ENCODE measurements at places on chromosomes 4 and X.

DNA sequence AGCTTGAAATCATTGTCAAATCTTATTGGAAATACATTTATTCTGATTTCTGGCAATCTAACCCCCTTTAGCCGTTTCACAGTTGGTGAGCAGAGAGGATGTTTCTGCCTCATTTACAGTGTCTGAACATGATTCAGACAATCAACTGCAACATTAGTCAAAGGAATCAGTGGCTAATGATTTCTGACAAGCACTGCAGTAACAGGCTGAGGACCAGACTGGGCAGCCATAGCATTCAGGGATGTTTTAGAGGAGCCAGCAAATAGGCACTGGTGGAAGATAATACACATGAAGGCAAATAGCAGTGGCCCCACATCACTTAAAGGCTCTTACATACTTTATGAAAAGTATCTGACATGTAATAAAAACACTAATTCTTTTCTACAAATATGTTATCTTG lies 102.8 kb downstream of the TTC29 start:
- DNase-seq: no peak

DNA sequence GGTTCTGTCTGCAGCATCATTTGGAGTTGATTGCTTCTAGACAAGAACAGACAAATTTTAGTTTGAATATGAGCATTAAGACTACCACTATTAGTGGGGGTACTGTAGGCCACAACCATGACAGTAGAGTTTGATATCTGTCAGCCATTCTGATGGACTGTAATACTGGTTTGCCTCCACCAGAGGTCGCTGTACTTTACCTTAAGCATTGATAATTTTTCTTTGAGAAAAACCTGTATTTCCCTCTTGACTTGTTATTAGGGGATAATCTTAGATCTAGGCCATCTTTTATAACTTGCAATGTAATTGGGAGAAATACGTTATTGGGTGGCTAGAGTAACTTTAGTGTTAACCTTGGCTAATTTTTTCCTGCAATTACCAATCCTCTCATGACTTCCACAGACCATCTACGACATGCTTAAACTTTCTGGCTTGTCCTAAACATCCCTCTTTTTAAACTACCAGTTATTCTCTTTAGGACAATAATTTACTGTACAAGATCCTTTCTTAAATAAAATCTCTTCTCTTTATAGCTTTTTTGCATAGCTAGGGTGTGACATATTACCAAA lies 562.4 kb downstream of the MAGEB5 start:
- no peak for DNase-seq

GRCh38 chrX:110412971-110413726 lies 54.5 kb downstream of the RTL9 start:
- peak; percentile 52 for DNase-seq

- no peak for DNase-seq
Observed at GRCh38 chrX:142593361-142593862, 388.3 kb upstream of the MAGEC2 start.

GRCh38 chr4:143514169-143514495 lies 630 bp downstream of the SMARCA5 start:
- no peak for DNase-seq

DNA sequence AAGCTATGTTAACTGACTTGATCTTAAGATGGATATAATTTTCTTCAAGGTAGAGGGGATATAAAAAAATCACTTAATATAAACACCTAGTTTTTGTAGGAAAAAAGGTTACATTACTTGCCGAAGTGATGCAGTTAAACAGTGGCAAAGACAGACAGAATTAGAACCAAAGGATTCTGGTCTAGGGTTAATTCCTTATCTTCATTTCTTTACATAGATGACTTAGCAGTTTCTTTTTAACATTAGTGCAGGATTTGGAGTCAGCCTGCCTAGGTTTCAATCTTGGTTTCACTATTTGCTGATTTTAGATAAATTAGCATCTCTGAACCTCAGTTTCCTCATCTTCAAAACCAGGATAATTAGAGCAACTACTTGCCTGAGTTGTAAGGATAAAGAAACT lies 14.3 kb downstream of the ZAR1 start:
- no peak for DNase-seq

- no peak for DNase-seq
Observed at GRCh38 chrX:15679246-15679645, 14.6 kb upstream of the CLTRN start.

DNA sequence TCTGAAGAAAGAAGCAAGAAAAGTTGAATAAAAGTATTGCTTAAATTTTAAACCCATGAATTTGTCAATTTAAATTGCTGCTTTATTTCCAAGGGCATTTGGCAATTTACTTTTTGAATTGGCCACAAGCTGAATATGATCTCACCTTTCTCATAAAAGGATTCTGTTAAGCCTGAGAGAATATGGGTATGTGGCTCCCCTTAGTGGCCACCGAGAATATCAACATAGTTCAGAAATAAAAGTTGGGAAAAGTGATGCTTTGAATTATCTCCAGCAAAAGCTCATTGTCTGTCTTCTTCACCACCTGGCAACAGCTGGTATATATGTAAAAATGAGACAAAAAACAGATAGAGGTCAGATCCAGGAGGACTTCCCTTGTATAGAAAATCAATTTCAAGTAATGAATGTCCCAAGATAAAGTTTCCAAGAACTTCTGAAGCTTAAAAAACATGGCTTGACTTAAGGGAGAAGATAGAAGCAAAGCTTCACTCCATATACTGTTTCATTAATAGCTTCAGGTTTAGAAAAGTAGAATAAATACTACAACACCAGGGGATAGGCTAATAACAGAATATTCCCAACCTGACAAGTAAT lies 290.7 kb upstream of the FAM241A start:
- DNase-seq: no peak

DNA sequence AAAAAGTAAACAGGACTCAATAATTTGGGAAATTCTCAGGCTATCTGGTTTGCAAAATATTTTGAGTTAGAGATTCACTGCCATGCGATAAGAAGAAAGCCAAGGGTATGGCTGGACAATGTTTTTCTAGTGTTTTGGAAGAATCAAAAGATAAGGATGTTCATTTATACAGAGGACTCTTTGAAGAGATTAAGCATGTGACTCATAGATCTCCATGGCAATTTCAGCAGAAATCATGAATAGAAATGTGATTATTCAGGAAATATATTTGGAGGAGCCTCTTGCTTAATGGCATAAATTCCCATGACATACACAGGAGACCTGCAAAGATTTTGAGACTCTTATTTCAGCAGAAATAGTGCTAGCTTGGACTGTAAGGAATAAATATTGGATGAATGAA lies 16.7 kb upstream of the FRAS1 start:
- no peak for DNase-seq

DNA sequence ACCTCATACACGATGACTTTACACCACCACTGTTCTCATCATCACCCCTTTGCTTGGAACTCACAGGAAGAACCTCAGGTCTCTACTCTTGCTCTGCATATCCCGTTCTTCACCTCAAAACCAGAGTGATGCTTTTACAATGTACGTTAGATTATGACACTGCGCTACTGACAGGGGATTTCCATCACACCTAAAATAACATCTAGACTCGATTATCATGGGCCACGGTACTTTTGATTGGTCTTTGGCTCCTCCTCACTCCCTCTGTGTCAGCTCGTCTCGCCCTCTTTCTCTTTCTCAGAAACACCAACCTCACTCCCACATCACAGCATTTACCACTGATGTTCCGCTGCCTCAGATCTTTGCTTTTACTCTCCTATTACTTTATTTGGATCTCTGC lies 172.4 kb downstream of the TLL1 start:
- DNase-seq: no peak

- DNase-seq: no peak
Observed at GRCh38 chr4:52959541-52959940, 97.4 kb downstream of the RASL11B start.

GRCh38 chr4:26233350-26233749 lies 87.5 kb upstream of the RBPJ start:
- DNase-seq: no peak
